ENCODE measurements at places on chromosomes 7 and 10.

- DNase-seq: peak; percentile 10
These were observed 197.3 kb downstream of the PRPF18 start for GRCh38 chr10:13784067-13784466.

DNA sequence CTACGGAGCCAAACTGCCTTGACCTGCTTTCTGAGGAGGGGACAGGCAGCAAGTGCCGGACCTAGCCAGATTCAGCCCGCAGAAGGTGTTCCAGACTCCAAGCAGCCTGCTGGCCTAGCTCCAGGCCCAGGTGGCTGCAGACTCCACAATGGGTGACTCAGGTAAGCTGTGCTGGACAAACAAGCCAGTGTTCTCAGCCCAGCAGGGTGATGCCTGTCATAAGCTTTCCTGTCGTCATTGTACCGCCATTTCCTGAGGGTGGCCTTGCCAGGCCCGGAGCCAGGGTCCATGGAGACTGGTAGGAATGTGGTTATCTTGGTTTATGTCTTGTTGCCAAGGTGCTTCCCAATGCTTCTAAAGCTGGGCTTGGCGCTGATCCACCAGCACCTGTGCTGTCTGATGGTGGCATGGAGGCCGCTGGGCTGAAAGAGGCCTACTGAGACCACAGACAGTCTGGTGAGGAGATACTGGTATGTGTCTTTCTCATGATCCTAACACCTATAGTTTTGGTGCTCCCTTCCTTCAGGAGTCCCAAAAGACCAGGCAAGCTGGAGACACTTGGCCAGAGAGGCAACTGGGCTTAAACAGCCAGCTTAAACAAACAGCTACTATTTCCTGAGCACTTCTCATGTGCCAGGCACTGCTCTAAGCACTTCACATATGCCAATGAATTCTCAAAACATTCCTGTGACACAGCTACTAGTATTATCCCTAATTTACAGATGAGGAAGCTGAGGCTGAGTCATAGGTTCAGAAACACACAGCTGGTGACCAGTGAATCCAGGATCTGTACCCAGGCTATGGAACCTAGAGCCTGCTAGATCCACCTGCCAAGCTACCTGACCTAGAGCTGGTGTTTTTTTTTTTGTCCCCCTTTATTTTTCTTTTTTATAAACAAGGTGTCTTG is 42.0 kb downstream of the ZC3HC1 start:
- DNase-seq: no peak

GRCh38 chr10:129174232-129175014 is 292.6 kb upstream of the MGMT start:
- DNase-seq: no peak

DNA sequence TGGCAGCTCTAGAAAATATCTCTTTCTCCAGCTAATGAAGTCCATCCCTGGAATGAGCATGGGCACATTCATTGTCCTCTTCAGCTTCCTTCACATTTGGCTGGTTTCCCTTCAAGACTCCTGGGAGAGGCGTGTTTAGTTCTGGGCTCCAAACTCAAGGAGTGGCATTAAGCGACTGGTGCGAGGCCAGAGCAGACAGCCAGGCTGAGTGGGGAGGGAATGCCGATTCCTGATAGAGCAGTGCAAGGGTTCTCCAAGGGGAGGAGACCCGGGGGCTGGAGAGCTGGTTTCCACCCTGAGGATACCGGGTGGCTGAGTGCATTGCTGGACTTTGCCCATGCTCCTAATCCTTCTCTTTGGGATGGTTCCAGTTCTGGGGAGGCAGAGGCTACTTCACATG is 372.1 kb downstream of the RPS24 start:
- DNase-seq: no peak
